ENCODE measurements at places on chromosomes 2 and 18.
A peak's percentile ranks its signal among the peaks of the same experiment; 100 is the strongest.

DNA sequence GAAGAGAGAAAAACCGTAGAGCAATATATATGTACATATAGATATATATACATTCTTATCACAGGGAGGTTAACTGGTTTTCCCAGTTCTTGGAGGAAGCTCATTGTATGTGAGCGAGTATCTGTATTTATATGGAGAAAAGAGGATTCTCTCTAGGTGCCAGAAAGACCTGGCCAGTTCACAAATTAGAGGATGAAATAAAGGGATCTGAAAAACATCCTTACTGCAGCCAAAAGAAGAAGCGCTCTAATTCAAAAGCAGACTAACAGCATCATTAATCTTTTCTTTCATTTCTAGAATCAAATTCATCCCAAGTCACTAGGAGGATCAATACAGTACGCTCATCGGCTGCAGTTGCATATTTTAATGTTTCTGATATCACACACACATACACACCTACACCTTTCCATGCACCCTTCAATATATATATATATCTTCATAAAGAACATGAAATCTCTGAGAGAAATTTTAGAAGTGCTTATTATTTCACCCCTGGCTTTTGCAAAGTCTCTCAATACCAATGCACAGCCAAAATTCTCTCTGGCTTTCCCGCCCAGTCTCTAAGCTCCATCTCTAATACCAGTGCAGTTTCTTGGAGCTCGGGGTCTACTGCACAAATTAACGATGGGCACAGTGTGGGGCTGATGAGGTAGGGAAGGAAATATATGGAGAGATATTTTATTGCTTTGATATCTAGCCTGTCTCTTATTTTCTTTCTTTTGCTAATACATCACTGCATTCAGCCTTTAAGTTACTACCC lies 731 bp downstream of the NRXN1 start:
- DNase-seq, result no peak

GRCh38 chr18:74353169-74353775 lies 37.6 kb downstream of the C18orf63 start:
- DNase-seq, result peak; percentile 75

DNA sequence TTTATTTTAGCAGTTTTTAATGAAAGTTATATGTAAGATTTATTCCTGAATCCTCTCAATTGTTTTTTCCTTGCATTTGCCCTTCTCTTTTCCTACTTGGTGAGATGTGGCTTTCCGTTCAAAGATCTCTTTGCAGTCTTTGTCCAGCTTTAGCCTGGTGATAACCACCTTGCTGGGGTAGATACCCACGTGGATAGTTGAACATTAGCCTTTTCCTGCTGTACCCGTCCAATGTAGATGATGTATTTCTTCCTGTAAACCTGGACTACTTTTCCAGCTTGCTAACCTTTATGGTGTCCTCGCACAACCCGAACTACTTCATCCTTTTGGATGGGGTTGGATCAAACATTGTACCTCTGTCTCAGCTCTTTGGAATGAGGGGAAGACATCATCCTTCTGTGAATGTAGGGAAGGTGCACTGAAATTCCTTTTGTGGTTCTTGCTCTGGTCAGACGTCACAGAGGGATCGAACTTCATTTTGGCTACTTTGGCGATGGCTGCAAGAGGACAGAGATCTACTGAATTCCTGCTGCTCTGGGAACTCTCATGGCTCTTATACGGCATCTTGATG lies 293.2 kb upstream of the EPAS1 start:
- DNase-seq, result no peak

- no peak for DNase-seq
Measured at GRCh38 chr18:79604205-79604912, 75.2 kb upstream of the CTDP1 start.

GRCh38 chr2:241573741-241574140 lies 15.2 kb downstream of the BOK start:
- DNase-seq, result no peak

- DNase-seq, result no peak
Measured at GRCh38 chr2:40497251-40497859, 45.5 kb upstream of the SLC8A1 start.

GRCh38 chr2:46136481-46136880 lies 160.7 kb upstream of the EPAS1 start:
- no peak for DNase-seq

DNA sequence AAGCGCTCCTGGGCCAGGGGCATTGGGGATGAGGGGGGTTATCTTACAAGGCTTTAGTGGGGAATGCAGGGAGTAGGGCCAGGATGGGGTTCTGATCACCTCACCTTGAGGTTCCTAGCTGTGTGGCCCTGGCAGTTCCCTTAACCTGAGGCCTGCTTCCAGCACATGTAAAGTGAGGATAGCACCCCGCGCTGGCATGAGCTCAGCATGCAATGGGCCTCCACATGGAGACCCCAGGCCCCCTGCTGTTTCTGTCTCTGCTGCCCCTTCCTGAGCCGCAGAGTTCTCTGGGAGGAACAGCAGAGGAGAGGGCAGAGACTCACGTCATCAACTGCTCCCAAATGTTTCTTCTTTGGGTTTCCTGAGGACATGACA lies 8.6 kb upstream of the TEX51 start:
- no peak for DNase-seq

DNA sequence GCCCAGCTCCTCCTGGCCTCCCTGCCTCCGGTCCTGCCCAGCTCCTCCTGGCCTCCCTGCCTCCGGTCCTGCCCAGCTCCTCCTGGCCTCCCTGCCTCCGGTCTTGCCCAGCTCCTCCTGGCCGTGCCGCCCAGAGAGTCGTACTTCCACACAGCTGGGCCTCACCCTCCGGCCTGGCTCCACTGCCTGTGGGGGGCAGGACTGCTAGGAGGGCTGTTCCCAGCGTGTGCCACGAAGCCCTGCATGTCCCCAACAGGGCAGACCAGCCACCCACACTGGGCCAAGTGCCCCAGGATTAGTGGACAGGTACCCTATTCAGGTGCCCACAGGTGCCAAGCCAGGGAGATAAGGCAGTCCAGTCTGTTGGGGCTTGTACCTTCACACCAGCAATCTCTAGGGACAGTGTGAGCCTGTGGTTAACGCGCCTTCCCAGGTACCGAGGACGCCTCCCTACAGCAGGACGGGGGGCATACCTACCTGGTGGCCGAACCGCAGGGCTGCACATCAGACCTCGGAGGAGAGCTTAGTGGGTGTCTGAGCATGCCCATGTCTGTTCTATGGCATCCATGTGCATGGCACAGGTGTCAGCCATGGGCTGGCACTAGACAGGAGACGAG lies 5.3 kb downstream of the GPC1 start:
- DNase-seq, result no peak

GRCh38 chr2:222828572-222828971 lies 32.3 kb upstream of the ACSL3 start:
- DNase-seq, result no peak

DNA sequence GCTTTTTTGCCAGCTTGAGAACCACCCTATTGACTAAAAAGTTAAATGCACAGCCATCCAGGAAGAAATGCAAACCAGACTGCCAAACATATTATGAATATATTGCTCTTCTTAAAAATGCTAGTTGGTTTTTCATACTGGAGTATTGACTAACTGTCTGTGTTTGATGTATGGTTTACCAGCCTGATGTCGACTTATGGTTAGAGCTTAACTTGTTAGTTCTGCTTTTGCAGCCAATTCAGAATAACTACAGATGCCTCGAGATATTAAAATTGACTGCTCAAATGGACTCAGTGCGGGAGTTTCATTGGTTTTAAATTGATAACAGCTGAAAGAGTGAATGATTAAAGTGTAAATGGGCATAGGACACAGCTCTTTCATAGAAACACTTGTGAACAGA lies 369.8 kb downstream of the ARHGAP15 start:
- no peak for DNase-seq

Measured in WERI-Rb-1 (cell line).